ENCODE measurements at places on chromosomes 4 and X. TPM values are rescaled to one million over a fixed set of nuclear protein-coding genes. Genes with fewer than 3 reads are reported as not detected.

DNA sequence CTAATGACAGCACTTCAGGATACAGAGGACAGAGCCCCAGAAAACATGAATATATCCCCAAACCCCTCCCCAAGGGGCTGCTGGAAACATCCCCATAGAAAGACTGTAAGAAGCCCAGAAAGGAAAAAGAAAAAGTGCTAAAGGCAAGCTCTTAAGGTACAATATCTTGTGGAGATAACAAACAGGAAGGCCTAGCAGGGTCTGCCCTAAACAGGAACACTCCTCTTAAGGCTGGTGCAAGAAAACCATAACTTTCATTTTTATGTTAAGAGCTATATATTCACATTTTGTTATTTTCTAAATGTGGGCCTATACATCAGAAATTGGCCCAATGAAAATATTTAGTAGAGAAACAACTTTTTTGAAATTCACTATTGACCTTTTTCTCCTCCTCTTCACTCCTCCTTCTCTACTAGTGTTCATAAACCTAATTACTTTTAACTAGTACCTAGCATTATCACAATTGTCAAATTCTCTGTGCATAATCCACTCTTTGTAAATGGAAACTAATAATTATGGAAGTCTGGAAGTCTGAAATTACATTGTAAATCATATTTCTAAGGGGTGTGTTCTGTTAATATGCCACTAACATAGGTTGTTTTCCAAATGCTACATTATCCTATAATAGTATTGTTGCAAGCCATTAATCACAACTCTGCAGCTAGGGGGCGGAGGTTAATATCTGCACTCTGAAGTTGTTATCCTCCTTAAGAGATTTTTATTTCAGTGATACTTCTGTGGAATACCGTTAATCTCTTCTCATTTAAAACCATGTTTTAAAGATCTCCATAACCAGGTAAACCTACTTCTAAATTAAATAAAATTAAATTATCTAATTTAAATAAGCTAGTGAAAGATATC, 59.8 kb downstream of the CASK start:
- no peaks in the 10 kb centered on the region for H3K27me3 ChIP-seq
- no peaks in the 10 kb centered on the region for H3K36me3 ChIP-seq
- no peak overlapping the region for H3K27ac ChIP-seq
- H3K4me3 ChIP-seq, result no peak overlapping the region

DNA sequence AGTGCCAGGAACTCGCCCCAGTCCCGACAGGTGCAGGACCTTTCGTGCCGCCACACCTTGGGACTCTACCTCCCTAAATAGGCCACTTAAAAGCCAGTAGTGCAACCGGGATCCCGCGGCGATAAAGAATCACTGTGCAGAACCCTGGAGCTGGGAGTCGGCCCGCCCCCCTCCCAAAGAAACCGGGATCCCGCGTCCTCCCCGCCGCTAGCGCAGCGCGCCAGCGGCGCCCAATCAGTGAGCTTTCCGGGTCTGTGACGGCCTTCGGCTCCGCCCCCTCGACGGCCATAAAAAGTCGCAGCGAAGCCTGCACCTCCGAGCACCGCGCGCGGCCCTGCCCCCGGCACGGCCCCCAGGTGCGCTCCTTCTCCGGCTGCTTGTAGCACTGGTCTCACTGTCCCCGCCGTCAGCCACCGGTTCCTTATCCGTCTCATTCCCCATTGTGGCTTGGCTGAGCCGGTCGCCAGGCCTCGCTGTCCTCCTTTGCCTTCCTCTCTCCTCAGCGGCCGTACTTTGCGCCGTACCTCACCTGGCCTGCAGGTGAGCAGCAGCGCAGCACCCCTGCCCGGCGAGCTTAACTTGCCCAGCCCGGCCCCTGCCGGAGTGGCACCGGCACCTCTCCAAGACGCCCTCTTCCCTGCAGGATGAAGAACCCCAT, at the start of gene LRAT:
LRAT (plus strand) TSS at position 318 of the 658 bp plus-strand sequence; CDS start at position 645, 327 bp downstream.
- peaks cover 21% of the 10 kb centered on the region for H3K4me1 ChIP-seq
- no peak within 1 kb of the TSS for H3K27ac ChIP-seq
- H3K4me3 ChIP-seq, result peak within 1 kb of the TSS; percentile 51
- peaks cover 3% of the 10 kb centered on the region for H3K36me3 ChIP-seq
- no peak for DNase-seq
- peaks cover 77% of the 10 kb centered on the region for H3K27me3 ChIP-seq

- no peaks in the 10 kb centered on the region for H3K4me1 ChIP-seq
- no peak overlapping the region for H3K27ac ChIP-seq
- DNase-seq, result no peak
- peaks cover 35% of the 10 kb centered on the region for H3K27me3 ChIP-seq
- H3K4me3 ChIP-seq, result no peak overlapping the region
Observed at GRCh38 chr4:36385951-36386571, 104.6 kb downstream of the DTHD1 start.

GRCh38 chr4:55926610-55927009, 22.1 kb upstream of the CEP135 start:
- no peaks in the 10 kb centered on the region for H3K27me3 ChIP-seq
- H3K4me1 ChIP-seq, result no peaks in the 10 kb centered on the region
- H3K4me3 ChIP-seq, result no peak overlapping the region
- no peak for DNase-seq
- no peak overlapping the region for H3K27ac ChIP-seq
- H3K36me3 ChIP-seq, result no peaks in the 10 kb centered on the region

- H3K27ac ChIP-seq, result peak overlapping the region; percentile 94
- no peaks in the 10 kb centered on the region for H3K27me3 ChIP-seq
- H3K36me3 ChIP-seq, result peaks cover 6% of the 10 kb centered on the region
- peak overlapping the region; percentile 94 for H3K4me3 ChIP-seq
Observed at GRCh38 chr4:147733716-147734344, 1.9 kb downstream of the ARHGAP10 start.

- H3K36me3 ChIP-seq, result no peaks in the 10 kb centered on the region
- no peaks in the 10 kb centered on the region for H3K27me3 ChIP-seq
- no peak overlapping the region for H3K27ac ChIP-seq
- no peak for DNase-seq
- H3K4me3 ChIP-seq, result no peak overlapping the region
Observed at GRCh38 chrX:143336261-143336660, 181.0 kb downstream of the SPANXN3 start.

- H3K27me3 ChIP-seq, result no peaks in the 10 kb centered on the region
- DNase-seq, result no peak
- H3K4me3 ChIP-seq, result no peak overlapping the region
- H3K4me1 ChIP-seq, result peaks cover 19% of the 10 kb centered on the region
- H3K27ac ChIP-seq, result peak overlapping the region; percentile 4
Observed at GRCh38 chrX:110267874-110268273, 50.0 kb downstream of the AMMECR1 start.

- peaks cover under 1% of the 10 kb centered on the region for H3K36me3 ChIP-seq
- no peaks in the 10 kb centered on the region for H3K27me3 ChIP-seq
- peak overlapping the region; percentile 38 for H3K27ac ChIP-seq
- no peak overlapping the region for H3K4me3 ChIP-seq
- no peak for DNase-seq
Observed at GRCh38 chr4:141046255-141046654, 87.0 kb downstream of the RNF150 start.

DNA sequence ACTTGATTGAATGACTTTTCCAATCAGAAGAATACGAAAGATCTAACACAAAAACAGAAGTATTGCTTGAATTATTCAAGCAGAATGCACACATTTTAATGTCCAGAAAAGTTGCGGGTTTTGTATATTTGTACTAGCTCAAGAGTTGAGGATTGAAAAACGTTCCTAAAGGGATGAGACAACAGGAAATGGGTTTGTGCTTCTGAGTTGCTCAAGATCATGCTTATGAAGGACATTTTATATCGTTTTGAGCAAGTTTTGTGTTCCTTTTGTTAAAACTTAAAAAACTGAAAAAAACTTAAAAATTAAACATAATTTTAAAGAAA, 353 bp upstream of the SMIM10 start:
- H3K4me1 ChIP-seq, result peaks cover 15% of the 10 kb centered on the region
- H3K27me3 ChIP-seq, result no peaks in the 10 kb centered on the region
- peak overlapping the region; percentile 38 for H3K27ac ChIP-seq
- DNase-seq, result no peak

DNA sequence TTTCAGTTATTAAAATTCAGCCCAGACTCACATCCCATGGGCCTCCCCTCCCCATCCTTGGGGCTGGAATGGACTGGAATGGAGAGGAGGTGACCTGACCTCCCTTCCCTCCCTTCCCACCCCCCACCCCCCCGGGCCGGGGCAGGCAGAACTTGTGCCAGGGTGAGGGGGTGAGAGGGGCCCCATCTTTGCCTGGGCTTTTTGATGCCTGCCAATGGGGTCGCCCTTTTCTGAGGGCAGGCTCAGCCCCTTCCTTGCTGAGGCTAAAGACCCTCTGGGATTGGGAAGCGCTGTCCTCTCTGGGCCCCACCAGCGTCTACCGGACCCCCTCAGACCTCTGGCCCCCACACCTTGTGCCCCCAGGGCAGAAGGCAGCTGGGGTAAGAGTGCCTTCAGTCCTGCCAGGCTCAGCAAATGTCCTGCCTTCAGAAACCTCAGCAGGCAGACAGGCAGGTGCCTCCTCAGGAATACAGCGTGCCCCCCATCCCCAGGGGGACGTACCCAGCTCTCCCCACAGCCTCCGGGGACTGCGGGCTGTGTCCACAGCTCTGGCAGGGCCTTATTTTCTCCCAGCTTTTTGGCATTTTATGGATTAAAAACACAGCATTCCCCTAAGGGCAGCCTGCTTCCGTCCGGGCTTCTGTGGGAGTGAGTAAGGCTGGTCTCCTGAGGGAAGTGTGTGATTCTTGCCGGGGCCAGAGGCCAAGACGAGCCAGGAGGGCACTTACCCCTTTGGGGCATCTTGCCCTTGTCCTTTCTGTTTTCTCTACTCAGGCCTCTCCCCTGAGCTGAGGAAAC, 12.6 kb upstream of the CCNQ start:
- no peaks in the 10 kb centered on the region for H3K36me3 ChIP-seq
- H3K27ac ChIP-seq, result no peak overlapping the region
- H3K4me3 ChIP-seq, result no peak overlapping the region
- peaks cover 7% of the 10 kb centered on the region for H3K4me1 ChIP-seq

DNA sequence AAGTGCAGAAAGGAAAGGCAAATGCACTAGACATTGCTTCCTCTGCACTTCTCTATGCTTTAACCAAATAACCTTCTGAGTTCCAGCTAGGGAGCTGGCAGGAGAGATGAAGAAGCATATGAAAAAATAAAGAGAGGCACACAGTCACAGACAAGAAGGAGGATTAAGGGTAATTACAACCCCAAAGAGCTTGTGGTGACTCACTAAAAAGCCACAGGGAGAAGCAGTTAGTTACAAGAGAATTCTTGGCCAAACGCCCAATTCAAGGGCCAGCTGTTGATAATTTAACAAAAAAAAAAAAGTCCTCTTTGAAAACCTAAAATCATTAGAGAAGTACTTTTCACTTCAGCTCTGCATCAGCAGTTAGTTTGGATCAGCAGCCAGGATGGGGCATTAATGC, 478.0 kb downstream of the KCNIP4 start:
- no peak overlapping the region for H3K4me3 ChIP-seq
- H3K4me1 ChIP-seq, result no peaks in the 10 kb centered on the region
- peaks cover 2% of the 10 kb centered on the region for H3K27me3 ChIP-seq
- no peak for DNase-seq

Gene SLC49A3
- 0.85 TPM for total RNA-seq

Gene H2BW2
- total RNA-seq, result 0.59 TPM

Gene RS1
- total RNA-seq, result not detected

Gene SPANXD
- total RNA-seq, result not detected

Gene GLRA2
- not detected for total RNA-seq

Gene TMPRSS11D
- total RNA-seq, result not detected

Gene ATP1B4
- not detected for total RNA-seq

Gene TLR10
- not detected for total RNA-seq

Gene SMC1A
- total RNA-seq, result 44.4 TPM

Gene PRR27
- not detected for total RNA-seq

Gene VSIG1
- total RNA-seq, result not detected

Gene MTNR1A
- total RNA-seq, result 0.44 TPM

Gene NAA11
- not detected for total RNA-seq

Gene RTL5
- 14.1 TPM for total RNA-seq

Gene PGAM4
- total RNA-seq, result not detected

Gene ASIC5
- not detected for total RNA-seq

Gene RBM47
- 0.12 TPM for total RNA-seq

Gene CEP44
- total RNA-seq, result 8.7 TPM

Gene XAGE2
- not detected for total RNA-seq
